ENCODE measurements at places on chromosomes 7 and 10. TPM values are rescaled to one million over a fixed set of nuclear protein-coding genes. Genes with fewer than 3 reads are reported as not detected.

- peak; percentile 24 for DNase-seq
Measured at GRCh38 chr7:115707258-115708012, 323.1 kb downstream of the TFEC start.

DNA sequence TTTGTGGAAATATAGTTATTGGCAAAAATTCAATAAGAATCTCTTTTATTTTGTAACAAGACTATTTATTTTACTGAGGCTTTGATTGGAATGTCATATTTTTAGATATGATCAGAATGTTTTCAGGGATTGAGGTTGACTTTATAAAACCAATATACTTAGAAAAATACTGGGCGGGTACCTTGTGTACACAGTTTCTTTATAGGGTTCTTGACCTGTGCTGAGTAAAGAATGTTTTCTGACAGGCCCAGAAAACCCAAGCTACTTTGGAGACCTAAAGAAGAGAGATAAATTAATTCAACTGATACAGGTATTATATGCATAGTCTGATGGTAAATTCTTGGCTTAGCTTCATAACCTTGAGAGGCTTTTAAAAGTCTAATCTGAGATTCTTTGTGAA, 23.9 kb upstream of the SPAM1 start:
- no peak for DNase-seq

DNA sequence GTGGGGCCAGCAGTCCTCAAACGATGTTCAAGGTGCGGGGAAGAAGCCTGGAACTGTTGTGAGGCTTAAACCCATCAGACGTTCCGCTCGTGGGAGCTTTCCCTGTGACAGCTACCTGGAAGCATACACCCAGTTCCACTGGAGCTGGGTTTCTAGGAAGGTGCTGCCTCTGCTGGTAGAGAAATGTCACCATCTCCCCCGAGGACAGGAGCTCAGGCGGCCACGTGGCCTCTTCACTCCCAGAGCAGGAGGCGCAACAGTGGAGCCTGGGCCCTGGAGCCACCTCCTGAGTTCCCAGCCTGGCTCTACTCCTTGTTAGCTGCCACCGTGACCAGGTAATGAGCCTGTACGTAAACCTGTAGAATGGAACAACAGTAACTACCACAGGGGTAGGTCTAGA, 156.1 kb downstream of the ADARB2 start:
- no peak for DNase-seq

GRCh38 chr10:132758865-132759264, 27.1 kb downstream of the NKX6-2 start:
- DNase-seq = no peak

- no peak for DNase-seq
Measured at GRCh38 chr7:102456327-102456726, 8.3 kb downstream of the ALKBH4 start.

DNA sequence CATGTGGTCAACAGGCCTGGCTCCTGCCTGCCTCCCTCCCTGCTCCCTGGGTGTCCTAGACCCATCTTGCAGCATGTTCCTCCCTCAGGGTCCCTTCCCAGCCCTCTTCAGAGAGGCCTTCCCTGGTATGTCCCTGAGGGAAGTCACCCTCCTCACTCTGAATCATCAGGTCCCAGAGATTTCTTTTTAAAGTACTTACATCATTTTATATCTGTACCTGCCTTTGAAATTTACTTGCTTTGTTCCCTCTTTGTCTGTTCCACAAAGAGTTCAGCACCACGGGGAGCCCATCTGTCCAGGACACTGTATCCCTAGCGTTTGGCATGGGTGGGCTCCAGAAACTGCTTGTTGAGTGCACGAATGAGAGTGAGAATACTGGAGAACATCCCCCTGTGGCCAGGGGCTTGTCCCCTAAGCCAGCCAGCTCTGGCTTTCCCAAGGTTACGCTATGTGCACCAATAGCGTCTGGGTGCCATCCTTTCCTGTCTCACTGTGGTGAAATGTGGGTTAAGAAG, 50.6 kb upstream of the IGFBP3 start:
- DNase-seq = no peak

MTPN gene
- 170 TPM for total RNA-seq

TMEM178B gene
- total RNA-seq = 2.9 TPM

MKRN1 gene
- total RNA-seq = 121 TPM

Measured in neural progenitor cell (in vitro differentiated cells).